Fibroblast of skin of abdomen (primary cell): ENCODE measurements at places on chromosomes 2 and 18.
A peak's percentile ranks its signal among the peaks of the same experiment; 100 is the strongest.

DNA sequence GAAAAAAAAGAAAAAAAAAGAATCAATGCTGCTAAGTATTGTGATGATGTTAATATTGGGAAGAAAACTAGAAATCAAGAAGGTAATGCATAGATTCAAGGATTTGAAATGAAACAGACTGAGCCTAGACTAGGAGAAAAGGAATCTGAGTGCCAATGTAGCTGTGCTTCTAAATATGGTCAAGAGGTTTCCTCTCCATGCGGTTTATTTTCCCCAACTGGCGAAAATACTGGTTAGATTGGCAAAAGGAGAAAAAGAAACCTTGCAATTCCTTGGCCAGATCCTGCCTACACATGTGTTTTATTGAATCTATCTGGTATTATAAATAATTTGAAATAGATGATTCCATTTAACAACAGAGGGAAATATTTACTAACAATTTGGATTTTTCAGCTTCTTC, 5.7 kb downstream of the SCN3A start:
- no peak for DNase-seq

- no peak for DNase-seq
Measured at GRCh38 chr2:28358668-28359201, 33.9 kb upstream of the FOSL2 start.

DNA sequence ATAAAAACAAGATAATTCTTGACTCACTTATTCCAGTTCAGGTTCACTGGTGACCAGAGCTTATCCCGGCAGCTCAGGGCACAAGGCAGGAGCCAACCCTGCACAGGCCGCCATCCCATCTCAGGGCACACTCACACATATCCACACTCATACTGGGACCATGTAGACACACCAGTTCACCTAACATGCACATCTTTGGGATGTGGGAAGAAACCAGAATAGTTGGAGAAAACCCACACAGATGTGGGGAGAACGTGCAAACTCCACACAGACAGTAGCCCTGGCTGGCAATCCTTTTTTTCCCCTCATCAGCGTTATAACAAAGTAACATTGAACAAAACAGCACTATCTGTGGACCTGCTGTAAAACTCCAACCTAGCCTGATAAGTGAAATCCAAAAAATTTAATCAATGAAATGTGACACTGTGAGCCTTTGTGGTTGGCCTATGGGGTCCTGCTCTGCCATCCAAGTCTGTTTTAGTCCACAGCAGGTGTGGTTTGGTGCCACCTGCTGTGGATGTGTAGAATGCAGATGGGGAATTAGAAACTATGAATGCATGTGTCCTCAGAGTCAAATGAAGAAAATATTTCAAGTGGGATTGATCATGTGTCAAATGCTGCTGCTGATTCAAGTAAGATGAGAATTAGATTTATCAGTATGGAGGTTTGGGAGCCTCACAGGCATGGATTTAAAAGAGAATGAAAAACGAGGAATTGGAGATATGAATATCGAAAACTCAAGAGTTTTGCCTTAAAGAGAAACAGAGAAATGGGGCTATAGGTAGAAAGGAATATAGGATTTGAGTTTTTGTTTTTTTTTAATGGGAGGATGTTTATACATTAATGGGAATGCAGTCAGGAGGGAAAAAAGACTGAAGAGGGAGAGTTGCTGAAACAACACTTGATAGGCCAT, 47.0 kb downstream of the UGP2 start:
- DNase-seq, result peak; percentile 35

- DNase-seq, result peak; percentile 60
Measured at GRCh38 chr18:9619545-9619944, 5.2 kb upstream of the PPP4R1 start.

DNA sequence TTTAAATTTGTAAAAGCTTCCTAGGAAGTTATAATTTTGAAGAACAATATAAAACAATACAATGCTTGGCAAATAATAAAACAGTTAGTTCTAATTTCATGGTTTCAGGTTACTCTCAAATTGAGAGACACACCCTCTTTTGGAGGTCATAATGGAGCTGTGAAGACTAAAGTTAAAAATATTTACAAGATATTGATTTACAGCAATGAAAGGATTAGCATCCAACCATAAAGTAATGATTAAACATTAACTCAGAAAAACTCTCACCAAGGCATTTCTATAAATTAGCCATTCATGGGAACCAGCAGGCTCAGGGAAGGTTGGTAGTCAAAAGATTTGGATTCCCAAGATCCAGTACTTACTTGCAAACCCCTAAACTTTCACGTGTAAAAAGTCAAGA, 6.4 kb downstream of the DPP4 start:
- no peak for DNase-seq

GRCh38 chr2:231687133-231687852, 21.0 kb upstream of the PTMA start:
- peak; percentile 33 for DNase-seq

GRCh38 chr2:121376535-121377250, 91.7 kb upstream of the TFCP2L1 start:
- no peak for DNase-seq

GRCh38 chr2:177393203-177393755, 706 bp downstream of the AGPS start:
- no peak for DNase-seq
